Activated gamma-delta T cell treated with anti-CD3 and anti-CD28 coated beads, Interleukin-2, amount 50 U/mL, for 16 hours (primary cell): ENCODE measurements at places on chromosomes 12 and 14.

GRCh38 chr12:50799908-50800307 lies 36.0 kb downstream of the ATF1 start:
- no peak for DNase-seq

DNA sequence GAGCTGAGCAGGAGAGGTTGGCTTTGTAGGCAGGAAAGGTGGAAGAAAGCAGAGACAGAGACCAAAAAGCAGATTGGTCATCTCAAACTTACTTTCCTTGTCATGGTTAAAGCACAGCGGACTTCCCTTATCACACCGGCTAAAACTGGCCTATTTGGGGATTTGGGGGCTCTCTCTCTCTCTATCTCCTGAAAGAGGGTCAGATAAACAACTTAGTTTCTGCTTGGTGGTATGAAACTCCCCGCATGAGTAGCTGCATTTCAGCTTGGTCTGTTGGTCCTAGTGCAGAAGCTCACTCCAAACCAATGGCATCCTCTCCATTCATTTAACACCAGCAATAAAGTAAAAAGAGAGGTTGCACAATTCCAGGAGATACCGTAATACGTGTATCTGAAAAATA lies 57.1 kb downstream of the TNFAIP2 start:
- DNase-seq: no peak

GRCh38 chr12:41460906-41461305 lies 272.8 kb downstream of the PDZRN4 start:
- no peak for DNase-seq

DNA sequence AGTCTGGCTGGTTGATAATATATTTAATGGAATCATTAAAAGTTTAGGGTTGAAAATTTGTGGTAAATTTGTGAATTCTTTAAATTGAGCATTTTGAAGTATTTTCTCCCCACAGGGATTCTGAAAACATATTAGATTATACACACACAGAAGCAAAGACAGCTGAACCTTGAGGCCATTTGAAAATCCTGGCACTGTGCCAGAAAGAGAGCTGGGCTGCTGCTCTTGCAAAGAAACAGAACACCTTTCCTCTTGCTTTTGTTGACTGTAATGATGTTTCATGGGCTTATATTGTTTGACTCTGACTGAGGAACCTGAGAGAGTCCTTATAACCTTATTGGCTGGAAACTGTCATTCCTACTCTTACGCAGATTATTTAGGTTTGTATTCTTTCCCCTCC lies 4.8 kb downstream of the RNF34 start:
- DNase-seq: no peak

DNA sequence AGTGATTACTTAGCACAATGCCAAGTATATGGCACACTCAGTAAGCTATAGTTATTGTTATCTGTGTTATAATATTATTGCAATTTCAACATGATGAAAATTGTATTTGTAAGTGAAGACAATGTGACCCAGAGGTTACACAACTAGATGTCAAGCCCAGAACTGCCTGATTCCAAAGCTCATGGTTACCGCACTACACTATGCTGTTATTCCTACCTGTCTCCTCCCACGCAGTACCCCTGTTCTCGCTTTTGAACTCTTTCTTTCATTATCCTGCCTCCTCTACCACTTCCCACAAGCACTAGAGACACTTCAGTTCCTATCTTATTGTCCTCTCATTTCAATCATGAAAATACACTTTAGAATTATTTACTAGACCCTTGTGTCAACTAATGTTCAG lies 93.2 kb downstream of the PLCZ1 start:
- DNase-seq: no peak

DNA sequence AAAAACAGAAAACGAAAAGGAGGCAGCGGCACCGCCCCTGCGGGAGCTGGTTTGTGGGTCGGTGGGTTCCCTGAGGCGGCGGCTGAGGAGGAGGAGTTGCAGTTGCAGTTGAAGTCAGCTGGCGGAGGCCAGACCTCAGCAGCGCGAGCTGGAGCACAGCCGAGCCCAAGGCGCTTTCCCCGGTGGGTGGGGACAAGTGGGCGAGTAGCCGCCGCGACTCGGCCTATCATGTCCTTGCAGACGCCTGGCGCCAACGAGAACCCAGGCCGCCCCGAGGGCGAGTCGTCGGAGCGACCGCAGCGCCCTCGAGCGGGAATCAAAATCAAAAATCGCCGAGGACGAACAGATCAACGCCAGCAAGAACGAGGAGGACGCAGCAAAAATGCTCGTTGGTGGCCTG lies 12.7 kb upstream of the CLEC1A start:
- no peak for DNase-seq

DNA sequence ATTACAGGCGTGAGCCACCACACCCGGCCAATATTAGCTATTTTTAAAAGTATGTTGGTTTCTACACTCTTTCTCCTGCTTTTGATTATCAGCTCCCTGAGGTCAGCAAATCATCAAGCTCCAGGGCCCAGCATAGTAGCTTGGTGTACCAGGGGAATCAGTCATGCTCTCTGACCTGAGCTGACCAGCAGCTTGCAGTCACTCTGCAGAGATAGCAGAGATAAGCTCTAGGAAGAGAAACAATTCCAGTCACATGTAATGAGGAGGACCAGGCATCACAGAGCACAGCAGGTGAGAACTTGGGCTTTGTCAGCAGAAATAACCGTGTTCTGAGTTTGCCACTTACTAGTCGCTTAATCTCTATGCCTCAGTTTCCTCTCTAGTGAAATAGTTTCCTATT lies 8.5 kb downstream of the PLEKHD1 start:
- no peak for DNase-seq

DNA sequence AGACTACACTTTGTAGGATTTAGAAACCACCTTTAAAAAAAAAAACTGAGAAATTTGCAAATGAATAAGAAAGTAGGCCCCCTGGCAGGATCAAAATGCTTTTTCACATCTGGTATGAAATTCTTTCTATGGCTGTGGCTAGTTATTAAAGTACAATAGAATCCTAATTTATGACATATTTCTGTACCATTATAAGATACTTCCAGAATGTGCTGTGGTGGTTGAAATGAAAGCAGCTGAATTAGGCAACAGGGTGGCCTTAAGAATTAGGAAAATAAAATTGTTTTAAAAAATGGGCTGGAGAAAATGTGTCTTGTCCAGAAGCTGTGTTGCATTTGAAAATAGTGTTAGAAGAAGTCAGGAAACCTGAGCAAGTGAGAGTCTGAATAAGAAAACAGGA lies 85.9 kb upstream of the PDE3A start:
- DNase-seq: no peak

GRCh38 chr14:100028990-100029677 lies 36.1 kb upstream of the EVL start:
- DNase-seq: no peak

- DNase-seq: no peak
These were observed 39.2 kb upstream of the PLXNC1 start for GRCh38 chr12:94109160-94109559.

DNA sequence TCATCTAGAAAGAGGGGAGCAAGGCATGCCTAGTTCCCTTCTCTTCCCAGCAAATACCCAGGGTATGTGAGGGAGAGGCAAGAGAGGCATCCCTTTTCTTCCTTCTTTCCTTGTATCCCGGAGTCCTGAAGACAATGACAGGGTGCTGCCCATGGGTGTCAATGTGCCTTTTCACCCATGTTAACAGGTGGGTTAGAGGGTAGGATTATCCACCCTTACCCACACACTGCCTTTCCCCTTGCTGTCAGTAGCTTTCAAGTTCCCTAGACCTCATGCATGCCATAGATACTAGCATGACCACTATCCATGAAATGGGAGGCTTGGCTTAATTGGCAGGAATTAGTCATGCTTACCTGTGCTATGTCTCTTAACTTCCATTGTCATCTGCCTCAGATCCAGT lies 36.3 kb upstream of the PCNX1 start:
- DNase-seq: no peak

GRCh38 chr12:40762072-40762471 lies 69.8 kb downstream of the CNTN1 start:
- DNase-seq: no peak

DNA sequence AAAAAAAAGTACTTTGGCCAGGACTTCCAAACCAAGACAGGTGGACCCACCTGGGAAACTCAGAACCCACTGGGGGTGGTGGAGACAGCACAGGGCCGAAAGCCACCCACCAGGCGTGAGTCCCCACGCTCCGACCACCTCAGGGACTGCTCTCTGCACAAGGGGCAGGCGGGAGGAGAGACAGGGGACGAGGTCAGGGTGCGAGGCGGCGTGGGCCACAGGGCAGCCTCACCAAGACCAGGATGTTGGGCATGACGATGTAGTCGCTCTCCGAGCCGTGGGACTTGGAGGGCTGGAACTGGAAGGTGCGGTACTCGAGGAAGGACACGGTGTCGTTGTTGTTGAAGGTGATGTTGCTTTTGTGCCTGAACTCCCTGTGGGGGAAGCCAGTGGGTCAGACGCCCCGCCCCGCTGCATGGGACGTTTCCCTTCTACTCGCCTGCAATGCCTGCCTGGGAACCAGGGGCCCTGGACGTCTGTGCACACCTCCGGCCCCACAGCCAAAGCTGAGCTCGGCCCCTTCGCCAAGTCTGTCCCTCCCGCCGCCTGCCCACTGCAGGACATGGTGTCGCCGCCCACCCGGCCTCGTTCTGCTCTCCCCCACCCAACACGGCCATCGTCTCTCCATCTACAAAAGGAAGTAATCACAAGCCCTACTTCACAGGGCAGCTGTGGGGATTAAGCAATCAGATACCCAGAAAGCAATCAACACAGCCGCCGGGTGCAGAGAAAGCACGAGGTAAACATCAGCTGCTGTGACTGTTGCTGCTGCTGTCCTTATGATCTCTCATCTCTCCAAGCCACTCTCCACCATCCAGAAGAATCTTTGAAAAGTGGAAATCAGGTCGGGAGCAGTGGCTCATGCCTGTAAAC lies 48.7 kb downstream of the SCARB1 start:
- DNase-seq: no peak

DNA sequence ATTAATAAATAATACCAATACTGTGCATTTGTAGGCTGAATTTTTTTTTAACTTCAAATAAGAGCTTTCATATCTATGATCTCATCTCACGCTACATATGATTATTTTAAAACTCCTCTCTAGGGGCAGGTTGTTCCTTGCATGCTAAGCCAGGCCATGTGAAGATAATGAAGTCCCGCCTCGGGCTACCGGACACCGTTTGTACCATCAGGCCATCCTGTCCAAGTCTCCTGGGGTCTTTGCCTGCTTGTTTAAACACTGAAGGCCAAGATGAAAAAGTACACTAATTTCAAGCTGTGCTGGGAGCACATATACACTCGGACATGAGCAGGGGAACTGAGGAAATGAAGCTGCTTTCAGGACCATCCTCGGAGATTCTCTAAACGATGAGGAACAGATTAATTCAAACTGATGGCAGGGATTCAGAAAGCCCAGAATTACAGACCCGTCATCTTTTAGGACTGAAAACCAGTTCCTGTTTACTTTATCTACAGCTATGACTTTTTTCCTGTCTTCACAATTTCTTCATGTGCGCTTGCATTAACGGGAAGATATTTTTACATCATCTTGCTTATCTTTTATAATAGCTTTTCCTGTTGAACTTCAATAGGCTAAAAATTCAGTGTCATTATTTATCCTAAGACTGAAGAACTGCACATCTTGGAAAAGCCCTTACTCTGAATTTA lies 6.3 kb upstream of the ABHD12B start:
- no peak for DNase-seq

GRCh38 chr14:86296173-86296572 lies 766.2 kb downstream of the FLRT2 start:
- no peak for DNase-seq

DNA sequence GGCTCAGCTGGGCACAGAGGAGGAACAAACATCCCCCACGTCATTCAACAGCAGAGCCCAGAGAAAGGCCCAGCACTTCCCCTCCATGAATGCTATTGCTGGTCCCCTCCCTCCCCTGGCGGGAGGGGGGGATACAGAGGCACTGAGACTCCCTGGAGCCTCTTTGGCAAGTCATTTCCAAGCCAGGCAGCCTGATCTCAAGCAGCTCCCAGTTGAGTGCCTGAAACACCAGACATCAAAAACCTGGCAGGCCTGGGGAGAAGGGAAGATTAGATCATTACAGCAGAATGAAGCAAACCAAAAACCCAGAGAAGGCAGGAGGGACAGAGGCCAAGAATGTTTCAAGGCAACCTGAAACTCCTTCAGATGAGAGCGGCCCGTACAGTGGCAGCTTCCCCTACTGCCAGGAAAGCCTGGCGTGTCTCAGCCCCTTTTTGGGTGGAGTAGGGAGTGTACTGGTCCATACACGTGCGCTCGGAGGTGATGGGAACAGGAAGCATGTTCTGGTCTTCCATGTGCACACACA lies 92.1 kb downstream of the LRRC74A start:
- no peak for DNase-seq

GRCh38 chr14:69214393-69214792 lies 23.1 kb downstream of the EXD2 start:
- DNase-seq: no peak

- DNase-seq: no peak
These were observed 46.0 kb upstream of the TRAF3 start for GRCh38 chr14:102731101-102731870.

GRCh38 chr12:11729439-11730150 lies 80.1 kb downstream of the ETV6 start:
- DNase-seq: no peak

DNA sequence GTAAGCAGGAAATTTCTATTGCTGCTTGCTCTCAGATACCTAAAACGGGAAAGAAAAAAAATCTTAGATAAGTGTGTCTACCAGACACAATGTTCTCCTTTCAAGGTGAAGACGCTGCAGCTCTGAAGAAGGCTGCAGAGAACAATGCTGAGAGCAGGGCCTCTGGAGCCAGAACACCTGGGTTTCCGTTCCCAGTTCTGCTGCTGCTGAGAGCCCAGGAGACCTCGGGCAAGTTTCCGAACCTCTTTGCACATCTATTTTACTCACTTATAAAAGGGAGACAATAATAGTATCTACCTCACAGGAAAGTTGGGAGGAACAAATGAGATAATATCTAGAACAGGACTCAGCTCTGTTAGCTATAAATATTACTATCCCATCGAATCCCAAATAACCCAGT lies 122.9 kb downstream of the TMTC1 start:
- DNase-seq: no peak

DNA sequence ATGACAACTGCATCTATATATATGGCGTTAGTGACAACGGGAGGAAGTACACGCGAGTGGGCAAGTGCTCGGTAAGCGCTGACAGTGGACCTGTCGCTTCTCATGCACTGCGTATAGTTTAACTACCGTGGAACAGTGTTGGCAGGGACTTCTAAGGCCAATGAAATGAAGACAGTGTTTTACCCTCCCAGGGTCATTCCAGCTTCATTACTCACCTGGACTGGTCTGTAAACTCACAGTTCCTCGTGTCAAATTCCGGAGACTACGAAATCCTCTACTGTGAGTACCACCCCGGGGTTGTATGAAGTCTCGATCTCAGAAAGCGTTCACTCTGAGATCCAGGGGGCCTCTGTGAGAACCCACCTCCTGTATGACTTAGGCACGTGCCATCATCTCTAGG lies 129.2 kb upstream of the EVL start:
- DNase-seq: no peak
